ENCODE measurements at places on chromosomes 3 and 15. TPM values are rescaled to one million over a fixed set of nuclear protein-coding genes. Genes with fewer than 3 reads are reported as not detected.

P2RY12 gene
- 1.8 TPM for total RNA-seq

CHRNA3 gene
- not detected for total RNA-seq

FAM43A gene
- 8.8 TPM for total RNA-seq

CHRD gene
- 4.8 TPM for total RNA-seq

TLR9 gene
- under 0.01 TPM for total RNA-seq

NDUFB5 gene
- total RNA-seq, result 120 TPM

AGTR1 gene
- total RNA-seq, result 1.5 TPM

HIGD2B gene
- 0.26 TPM for total RNA-seq

All from fibroblast of lung (primary cell).